ENCODE measurements at places on chromosomes 3 and 15. TPM values are rescaled to one million over a fixed set of nuclear protein-coding genes. Genes with fewer than 3 reads are reported as not detected.

Gene JMJD7
- 3.9 TPM for polyA plus RNA-seq

Gene MAP6D1
- 0.68 TPM for polyA plus RNA-seq

Gene CSPG5
- polyA plus RNA-seq, result 1.1 TPM

Gene MPI
- 32.9 TPM for polyA plus RNA-seq

Gene KY
- not detected for polyA plus RNA-seq

Gene ELL3
- 1.4 TPM for polyA plus RNA-seq

Gene STARD5
- 2.1 TPM for polyA plus RNA-seq

Gene GP5
- not detected for polyA plus RNA-seq
